ENCODE measurements at places on chromosomes 7 and 10.

- peak; percentile 42 for DNase-seq
Observed at GRCh38 chr10:126519992-126520391, 131.7 kb upstream of the ADAM12 start.

- no peak for DNase-seq
Observed at GRCh38 chr10:11975795-11976194, 66.8 kb downstream of the UPF2 start.

DNA sequence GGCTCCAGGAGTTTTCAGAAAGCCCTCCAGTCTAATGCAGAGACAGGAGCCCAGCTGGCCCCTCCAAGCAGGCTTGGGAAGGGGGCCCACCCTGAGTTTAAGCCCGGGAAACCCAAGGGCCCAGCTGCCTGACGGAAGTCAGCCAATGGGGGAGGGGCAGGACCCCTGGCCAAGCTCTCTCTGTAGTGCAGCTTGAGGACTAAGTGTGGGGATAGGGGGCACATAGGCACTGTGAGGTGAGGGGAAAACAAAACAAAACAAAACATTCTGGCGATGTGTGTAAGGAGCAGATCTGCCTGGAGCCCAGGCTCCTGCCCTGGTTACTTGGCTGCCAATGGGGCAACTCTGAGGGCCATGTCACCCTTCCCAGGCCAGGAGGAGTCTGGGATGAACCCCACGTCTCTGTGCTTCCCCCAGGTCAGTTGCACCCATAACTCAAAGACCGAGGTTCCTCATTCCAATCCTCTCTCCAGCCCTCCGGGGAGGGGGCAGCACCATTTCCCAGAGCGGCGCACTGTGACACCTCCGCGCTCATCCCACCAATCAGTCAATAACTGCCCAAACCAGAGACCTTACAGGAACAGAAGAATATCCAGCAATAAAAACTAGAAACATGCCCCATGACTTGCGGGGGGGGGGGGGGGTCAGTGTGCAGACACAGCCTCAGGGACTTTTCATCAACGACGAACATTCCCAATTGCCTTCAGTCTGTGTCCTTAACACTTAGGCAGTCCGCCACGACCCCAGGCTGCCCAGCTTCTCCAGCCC lies 1.7 kb downstream of the CXCL12 start:
- DNase-seq = no peak

DNA sequence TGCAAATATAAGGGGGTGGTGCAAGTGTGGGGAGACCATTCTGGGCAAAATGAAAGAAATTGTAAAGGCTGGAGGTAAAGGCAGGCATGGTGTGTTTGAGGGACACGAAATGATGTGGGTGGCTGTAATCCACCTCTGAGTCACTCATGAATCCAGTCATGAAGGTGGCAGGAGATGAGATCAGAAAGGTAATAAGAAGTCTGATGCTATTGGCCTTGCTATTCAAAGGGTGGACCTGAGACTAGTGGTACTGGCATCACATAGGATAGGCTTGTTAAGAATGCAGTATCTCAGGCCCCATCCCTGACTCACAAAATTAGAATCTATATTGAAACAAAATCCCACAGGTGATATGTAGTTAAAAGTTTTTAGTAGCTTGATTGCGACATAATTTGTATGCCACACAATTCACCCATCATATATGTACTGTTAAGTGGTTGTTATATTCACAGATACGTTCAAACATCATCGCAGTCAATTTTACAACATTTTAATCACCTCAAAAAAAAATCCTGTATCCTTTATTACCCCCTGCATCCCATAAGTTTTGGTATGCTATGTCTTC lies 85.6 kb downstream of the ST8SIA6 start:
- DNase-seq = no peak

DNA sequence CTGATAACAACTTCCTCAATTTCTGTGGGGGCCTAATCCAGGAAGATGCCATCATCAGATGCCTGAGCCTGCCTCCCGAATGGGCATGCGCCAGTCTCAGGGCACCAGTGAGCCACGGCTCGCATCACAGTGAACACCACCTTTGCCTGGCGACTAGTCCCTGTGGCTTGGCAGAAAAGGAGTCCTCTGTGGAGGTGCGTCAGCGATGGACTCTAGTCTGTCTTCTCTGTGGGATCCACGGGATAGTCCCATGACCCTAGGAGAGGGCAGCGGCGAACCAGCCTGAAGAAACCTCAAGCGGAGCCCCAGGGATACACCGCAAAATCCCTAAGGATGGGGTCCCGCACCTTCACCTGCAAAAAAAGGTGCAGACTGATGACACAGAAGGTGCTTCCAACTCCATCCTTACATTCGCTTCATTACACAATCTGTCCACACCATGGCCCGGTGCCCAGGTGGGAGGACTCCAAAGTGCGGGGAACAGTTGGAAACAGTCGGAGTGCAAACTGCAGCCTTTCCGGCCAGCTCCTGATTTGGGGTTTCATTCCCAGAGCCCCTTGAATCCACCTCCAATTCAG lies 35.1 kb upstream of the ZNF273 start:
- no peak for DNase-seq

GRCh38 chr7:109259151-109259550 lies 689.5 kb downstream of the DNAJB9 start:
- DNase-seq = no peak

- no peak for DNase-seq
Observed at GRCh38 chr7:123972831-123973230, 47.8 kb downstream of the SPAM1 start.
